Activated naive CD4-positive, alpha-beta T cell treated with Interleukin-2 at 50 U/mL for 16 hours (primary cell): ENCODE measurements at places on chromosomes 3 and 15.

DNA sequence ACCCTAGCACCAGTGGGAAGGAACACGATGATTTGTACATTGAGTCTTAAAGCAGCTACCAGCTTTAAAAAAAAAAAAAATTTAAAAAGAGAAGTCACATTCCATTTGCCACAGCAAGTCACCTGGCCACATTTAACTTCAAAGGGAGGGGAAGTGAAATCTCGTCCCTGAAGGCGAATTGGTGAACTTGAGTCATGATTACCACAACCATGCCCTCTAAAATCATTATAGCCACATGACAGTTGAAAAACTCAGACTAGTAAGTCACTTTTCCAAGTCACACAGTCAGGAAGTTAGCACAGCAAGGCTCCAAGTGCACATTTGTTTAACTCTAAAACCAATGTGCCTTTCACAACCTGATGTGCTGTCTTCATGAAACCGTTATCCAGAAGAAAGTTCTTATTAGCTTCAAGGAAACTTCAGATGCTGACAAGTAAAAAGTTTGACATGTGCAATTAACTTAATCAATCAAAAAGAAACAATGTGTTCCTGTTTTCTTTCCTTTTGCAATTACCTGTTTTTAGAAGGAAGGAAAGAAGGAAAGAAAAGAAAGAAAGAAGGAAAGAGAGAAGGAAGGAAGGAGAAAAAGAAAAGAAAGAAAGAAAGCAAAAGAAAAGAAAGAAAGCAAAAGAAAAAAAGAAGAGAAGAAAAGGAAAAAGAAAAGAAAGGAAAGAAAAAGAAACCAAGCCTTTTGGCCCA, 8.3 kb upstream of the THSD4 start:
- no peak for DNase-seq

- DNase-seq, result no peak
These were observed 66.2 kb downstream of the EFL1 start for GRCh38 chr15:82196353-82196752.

- no peak for DNase-seq
These were observed 73.3 kb downstream of the SETMAR start for GRCh38 chr3:4376499-4376898.

- no peak for DNase-seq
These were observed 692.9 kb downstream of the ZPLD1 start for GRCh38 chr3:103127737-103128136.

GRCh38 chr15:40567111-40567510, 2.0 kb upstream of the RPUSD2 start:
- DNase-seq, result no peak

- no peak for DNase-seq
These were observed 136.8 kb downstream of the TPRG1 start for GRCh38 chr3:189308608-189309007.

GRCh38 chr15:74307827-74308811, 59.3 kb downstream of the CYP11A1 start:
- DNase-seq, result peak; percentile 4

GRCh38 chr15:28944696-28945300, 59.0 kb downstream of the APBA2 start:
- no peak for DNase-seq

DNA sequence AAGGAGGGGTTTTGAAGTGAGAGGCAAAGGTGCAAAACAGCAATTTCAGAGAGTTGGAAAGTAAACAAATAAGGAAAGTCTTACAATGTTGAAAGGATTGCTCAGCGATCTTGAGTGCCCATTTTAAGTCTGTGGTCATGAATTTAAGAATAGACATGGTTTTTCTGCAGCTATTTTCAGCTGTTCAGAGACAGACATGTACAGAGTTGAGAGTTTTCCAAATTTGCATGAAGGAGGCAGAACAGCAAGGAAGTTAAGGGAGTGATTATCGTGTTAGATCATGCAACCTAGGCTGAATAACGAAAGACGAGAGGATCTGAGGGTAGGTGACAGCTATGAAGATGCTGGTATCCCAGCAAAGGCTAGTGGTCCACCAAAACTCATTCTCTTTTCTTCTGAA, 37.2 kb downstream of the DET1 start:
- no peak for DNase-seq

DNA sequence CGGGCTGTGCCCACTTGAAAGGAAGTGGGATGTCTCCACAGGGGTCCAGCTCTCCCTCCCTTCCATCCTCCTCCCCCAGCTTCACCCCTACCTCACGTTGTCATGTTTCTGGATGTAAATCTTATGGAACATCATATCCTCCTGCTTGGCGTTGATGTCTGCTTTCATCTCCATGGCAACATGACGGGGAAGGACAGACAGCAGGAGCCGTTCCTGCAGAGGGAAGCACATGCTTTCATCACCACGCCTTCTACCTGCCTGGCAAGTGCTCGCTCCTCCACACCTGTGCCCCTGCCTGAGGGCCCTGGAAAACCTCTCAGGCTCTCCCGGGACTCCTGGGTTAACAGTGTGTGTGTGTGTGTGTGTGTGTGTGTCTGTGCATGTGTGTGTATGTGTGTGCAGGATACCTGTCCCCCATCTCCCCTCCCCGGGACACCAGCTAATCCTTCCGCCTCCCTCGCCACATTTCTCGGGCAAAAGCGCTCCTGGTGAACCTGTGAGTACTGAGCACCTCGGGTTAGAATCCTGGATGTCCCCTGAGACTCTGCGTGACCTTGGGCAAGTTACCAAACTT, 101.1 kb downstream of the ADCY5 start:
- DNase-seq, result no peak

DNA sequence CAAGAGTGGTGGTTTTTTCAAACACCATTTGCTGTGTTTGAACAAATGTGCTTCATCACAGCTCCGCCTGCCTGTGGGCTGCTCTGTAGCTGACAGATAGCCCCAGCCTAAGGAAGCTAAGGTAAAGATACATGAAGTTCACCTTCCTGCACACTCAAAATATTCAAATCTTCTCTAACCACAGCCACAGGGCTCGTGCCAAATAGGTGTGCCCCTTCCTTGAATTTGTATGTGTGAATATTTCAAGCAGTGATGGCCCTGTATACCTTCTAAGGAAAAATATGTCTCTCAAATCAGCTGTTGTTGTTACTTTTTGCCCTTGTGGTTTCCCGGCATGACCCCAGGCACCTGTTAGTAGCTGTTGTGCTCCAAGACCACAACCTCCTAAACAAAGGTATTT, 92.8 kb downstream of the CCNL1 start:
- peak; percentile 20 for DNase-seq

DNA sequence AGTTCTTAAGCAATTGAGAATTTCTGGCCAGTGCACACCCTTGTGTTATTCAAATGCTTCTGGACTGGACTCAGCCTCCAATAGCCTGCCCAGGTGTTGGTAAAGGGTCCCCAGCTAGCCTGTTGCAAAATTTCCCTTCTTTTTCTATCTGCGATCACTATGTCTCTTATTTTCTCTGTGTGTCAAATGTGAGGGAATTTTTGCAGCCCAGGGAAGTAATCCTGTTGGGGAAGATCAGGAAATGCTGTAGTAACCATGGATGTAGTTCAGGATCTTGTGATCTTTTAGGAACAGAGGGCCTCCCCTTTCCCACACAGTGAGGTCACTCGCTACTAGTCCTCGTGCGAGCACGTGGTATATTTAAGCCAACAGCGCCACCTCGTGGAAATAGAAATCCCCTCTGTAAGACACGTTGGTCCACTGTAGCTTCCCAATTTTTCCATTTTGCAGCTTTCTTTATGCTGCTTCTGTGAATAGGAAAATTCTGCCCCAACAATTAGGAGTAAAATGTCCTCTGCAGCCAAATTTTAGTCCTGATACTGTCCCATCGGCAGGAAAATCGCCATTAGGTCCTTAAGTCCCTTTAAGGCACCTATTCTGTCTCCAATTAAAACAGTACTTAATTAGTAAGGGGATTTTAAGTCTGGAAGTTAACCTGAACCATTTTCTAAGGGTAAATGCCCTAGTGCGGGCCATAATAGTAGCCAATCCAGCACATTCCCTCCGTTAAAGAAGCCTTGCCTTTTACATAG, 4.0 kb upstream of the SMCO1 start:
- peak; percentile 68 for DNase-seq

- DNase-seq, result no peak
These were observed 10.8 kb upstream of the CA12 start for GRCh38 chr15:63392361-63393009.

- DNase-seq, result no peak
These were observed 18.6 kb downstream of the CSTA start for GRCh38 chr3:122343654-122344053.

DNA sequence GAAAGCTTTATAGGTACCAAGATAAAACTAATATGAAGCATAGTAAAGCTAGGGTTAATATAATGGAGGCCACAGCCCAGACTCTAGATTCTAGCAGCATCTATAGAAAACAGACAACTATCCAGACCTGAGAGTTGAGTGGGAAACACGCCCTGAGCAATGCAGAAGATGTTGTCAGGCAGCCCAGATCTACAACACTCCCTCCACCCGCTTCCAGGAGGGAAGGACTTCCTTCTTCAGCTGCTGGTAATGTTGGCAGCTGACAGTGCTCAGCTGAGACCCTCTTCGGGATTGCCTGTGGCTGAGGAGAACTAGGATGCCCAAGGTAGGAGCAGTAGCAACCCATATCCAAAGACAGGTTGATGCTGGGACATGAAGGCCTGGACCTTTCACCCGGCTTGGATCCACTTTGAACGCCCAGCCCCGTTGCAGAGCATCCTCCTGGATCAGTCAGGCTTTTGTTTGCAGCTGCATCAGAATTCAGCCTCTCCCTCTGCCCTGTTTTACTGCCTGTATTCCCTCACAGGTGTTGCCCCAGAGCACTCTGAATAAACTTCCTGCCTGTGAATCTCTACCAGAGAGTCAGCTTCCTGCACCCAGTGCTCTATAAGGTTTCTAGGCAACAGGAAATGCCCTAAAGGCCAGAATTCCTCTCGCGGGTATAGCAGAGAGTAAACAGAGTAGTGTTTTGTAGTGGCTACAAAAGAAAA, 174.7 kb upstream of the IL12A start:
- no peak for DNase-seq

- DNase-seq, result no peak
These were observed 55.5 kb downstream of the SMAD6 start for GRCh38 chr15:66757521-66757920.

GRCh38 chr15:96766366-96766765, 435.9 kb downstream of the NR2F2 start:
- no peak for DNase-seq

DNA sequence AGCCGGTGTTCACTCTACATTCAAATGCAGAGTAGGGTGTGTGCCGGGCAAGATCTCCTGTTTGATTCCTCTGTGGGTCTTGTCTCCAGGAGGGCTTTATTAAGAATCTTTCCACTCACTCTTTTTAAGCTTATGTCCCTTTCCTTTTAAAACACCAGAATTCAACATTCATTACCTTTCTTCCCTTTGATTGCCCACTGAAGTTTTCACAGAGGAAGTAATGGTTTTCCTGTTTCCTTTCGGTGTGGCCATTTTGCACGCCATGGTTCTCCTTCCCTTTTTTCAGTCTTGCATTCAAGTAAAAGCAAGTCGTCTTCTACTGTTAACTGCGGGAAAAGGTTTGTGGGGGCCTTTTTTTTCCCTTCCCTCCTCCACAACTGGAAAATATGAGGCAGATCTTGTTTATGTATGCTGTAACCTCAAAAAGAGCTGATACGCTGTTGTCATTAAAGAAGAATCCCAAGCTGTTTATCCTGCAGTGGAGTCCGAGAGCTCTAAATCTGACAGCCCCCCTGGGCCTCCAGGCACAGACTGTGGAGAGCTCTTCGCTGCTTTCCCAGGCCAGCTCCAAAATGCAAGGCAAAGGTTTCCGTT, 40.5 kb downstream of the FILIP1L start:
- no peak for DNase-seq

DNA sequence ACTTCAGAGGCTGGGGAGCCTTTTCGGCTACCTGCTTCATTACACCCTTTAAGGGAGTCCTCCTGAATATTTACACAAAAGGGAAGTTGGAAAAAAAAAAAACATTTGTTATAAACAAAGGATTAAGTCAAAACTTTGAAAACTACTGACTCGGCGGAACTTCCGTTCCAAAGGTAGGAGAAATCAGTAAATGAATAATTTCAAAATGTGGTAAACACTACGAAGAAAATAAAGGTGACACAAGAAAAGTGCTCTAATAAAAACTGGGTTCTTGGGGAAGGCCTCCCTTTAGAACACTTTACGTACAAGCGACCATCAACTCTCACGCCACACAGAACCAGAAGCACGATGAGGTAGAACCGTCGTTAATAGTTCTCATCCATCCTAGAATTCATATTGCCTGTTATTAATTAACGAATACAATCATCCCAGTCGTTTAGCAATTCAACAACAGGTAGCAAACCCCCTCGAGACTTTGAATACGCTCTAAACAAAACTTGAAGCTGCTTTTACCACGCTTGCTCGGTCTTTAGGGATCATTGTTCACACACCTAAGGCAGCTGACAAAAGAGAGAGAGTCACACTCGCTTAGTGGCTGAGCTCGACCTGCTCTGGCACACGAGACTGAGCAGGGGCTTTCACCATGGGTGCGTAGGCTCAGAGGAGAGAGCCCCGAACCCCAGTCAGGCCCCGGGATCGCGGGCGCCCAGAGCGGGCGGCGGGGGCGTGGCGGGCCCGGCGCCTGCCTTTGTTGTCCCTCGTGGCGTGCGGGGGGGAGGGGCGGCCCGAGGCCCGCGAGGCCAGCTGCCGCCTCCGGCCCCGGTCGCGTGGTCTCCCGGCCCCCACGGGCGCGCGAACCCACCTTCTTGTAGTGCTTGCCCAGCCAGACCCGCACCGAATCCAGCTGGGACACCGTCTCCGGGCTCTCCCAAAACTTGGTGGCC, 680 bp downstream of the SMARCC1 start:
- peak; percentile 70 for DNase-seq

DNA sequence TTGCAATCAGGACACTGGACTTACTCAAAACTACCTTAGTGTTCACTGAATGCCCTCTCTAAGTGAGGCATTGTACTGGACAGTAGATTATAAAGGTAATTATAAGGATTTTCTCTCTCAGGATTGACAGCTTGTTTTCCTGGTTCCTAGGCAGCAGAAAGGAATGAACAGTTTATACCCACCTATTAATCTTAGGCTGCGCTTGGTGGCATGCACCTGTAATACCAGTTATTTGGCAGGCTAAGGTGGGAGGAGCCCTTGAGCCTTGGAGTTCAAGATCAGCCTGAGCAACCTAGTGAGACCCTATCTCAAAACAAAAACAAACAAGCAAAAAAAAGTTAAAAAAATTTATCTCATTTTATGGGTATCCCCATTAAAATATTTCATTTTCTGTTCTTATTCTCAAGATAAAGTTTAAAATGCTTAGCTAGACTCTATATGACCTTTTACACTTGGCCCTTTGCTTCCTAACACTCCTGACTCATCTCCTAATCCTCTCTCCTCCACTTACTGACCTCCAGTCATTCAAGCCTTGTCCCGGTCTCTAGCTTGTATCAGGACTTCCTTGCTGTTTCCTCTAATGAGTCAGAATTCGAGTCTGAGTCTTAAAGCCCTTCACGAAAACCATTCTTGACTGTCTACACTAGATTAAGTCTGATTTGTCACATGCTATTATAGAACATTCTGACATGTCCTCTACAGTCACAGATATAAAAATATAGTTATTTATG, 348.6 kb downstream of the NLGN1 start:
- DNase-seq, result no peak
